Stimulated activated CD8-positive, alpha-beta memory T cell treated with anti-CD3 and anti-CD28 coated beads, Interleukin-4, amount 100 ng/mL, for 24 hours (primary cell): ENCODE measurements at places on chromosomes 5 and 9.

DNA sequence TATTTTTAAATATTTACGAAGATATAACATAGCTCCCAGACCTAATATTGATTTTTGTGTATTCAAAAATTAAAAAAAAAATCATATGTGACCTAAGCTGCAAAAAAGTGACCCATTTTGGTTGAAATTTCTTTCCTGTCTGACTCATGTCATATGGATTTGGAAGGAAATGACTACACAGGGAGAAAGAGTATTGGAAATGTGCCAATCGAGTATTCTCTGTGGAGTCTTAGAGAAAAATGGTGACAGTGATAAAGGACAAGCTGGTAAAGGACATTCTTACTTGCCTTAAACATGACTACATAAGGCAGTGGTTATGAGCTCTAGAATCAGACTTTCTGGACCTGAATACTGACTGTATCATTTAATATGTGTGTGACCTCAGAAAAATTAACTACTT lies 262.9 kb upstream of the PTPRD start:
- no peak for DNase-seq

GRCh38 chr5:134477462-134478245 lies 47.8 kb upstream of the JADE2 start:
- no peak for DNase-seq

DNA sequence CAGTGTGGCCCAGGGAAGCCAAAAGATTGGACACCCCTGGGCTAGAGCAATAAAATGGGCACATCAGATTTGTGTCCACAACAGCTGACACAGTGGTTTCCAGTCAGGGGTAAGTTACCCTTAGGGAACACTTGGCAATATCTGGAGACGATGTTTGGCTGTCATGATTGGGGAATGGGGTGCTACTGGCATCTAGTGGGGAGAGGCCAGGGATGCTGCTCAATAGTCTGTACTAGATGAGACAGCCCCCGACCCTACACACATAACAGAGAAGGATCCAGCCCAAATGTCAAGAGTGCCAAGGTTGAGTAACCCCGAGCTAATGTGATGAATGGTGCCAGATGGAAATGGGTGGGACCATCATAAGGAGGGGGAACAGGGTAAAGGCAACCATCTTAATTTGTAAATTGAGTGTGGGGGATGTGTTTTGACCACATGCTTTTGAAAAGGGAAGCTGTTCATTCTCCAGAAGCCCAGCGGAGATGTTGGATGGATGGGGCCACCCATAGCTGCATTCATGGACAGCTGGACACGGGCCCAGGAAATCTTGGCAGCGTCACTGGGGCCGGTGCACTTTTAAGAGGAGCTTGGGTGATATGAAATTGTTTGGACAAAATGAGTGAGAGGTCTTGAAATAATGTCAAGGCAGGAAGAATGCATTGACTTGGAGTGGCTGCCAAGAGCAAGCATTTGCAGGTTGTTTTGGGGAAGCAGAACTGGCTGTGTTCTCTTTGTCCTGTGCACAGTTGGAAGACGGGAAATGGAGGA lies 33.4 kb downstream of the SYK start:
- no peak for DNase-seq

GRCh38 chr5:170109059-170110031 lies 3.6 kb downstream of the FOXI1 start:
- DNase-seq = no peak

DNA sequence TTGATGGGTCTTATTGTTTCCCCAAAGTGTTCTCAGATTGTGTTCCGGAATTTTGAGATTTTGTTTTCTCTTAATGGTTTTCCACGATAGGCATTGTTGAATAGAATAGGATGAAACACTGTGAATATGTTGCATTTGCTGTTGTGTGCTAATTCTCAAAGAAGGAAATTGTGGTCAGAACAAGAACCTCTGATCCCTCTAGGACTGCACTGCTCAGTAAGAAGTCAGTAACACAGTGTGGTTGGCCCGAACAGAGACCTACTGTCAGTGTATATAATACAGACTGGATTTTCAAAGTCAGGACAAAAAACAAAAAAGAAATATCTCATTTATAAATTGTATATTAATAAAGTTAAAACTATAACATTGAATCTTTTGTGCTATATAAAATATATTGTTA lies 494.8 kb downstream of the MAT2B start:
- DNase-seq = no peak
